ENCODE measurements at places on chromosomes 2 and 18. TPM values are rescaled to one million over a fixed set of nuclear protein-coding genes. Genes with fewer than 3 reads are reported as not detected.

Gene PSME4
- 58.7 TPM for total RNA-seq

Gene PIEZO2
- not detected for total RNA-seq

Gene PAX8
- total RNA-seq = 0.32 TPM

Gene RSAD2
- 35.0 TPM for total RNA-seq

Gene SLC35F6
- 18.5 TPM for total RNA-seq

Gene HJURP
- total RNA-seq = 80.0 TPM

Gene CCDC150
- total RNA-seq = 9.0 TPM

Gene ANKRD30BL
- total RNA-seq = not detected

Gene MC5R
- total RNA-seq = 0.09 TPM

Gene RBM43
- 4.2 TPM for total RNA-seq

Gene SPC25
- 36.2 TPM for total RNA-seq
